Stimulated activated CD8-positive, alpha-beta memory T cell treated with anti-CD3 and anti-CD28 coated beads, Interleukin-7, amount 100 ng/mL, for 1 hour (primary cell): ENCODE measurements at places on chromosomes 11 and 22.

- no peak for DNase-seq
Measured at GRCh38 chr11:62466444-62466843, 47.6 kb downstream of the SCGB1A1 start.

DNA sequence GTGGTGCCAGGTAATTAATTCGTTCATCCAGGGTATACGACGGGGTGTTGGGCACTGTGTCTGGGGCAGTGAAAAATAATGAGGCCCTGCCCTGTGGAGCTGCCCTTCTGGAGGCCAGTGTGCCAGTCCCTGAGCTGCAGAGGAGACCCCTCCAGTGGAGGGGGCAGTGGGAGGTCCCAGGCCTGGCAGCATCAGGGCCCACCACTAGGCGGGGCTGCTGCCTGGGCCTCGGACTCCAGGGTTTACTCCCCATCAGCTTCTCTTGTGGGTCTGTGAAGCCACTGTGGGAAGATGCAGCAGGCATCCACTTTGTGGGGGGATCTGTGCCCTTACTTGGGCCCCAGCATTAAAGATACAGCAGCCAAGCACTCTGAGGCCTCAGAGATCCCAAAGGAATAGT, 17.4 kb upstream of the TMPRSS6 start:
- no peak for DNase-seq

DNA sequence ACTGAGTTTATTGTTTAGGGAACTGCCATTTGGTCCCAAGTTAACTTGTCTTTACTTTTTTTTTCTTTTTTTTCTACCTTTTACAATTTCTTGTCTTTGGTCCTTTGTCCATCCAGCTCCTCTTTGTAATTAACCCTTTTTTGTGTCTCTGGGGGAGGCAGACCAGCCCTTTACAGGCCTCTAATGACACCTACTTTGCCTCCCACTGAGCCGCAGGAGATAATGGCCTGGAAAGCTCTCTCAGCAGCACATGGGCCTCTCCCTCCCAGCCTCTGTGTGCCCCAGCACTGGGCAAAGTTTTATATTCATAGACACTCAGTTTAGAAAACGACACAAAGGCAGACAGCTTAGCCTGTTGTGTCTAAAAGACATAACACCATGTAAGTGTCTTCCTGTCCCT, 480.4 kb downstream of the SOX6 start:
- DNase-seq = no peak

GRCh38 chr11:96318850-96319249, 24.1 kb downstream of the MAML2 start:
- no peak for DNase-seq

GRCh38 chr22:27224485-27225374, 567.3 kb downstream of the MIAT start:
- no peak for DNase-seq

DNA sequence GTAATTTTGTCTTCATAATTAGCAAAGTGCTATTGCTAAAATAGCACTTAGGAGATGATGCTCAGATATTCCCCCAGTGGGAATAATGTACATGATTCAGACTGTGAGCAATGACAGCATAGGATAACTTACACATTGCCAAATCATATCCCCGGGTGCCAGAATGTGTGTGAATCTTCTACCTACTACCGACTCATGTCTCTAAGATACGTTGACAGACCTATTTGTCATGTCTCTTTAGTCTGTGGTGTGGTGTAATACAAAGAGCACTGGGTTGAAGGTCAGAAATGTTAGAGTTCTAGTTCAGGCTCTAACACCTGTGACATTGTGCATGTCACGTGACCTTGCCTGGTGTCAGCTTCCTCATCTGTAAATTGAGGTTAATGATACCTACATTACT, 31.0 kb upstream of the PICALM start:
- DNase-seq = no peak

GRCh38 chr11:48107188-48107704, 109.4 kb upstream of the OR4B1 start:
- DNase-seq = no peak

DNA sequence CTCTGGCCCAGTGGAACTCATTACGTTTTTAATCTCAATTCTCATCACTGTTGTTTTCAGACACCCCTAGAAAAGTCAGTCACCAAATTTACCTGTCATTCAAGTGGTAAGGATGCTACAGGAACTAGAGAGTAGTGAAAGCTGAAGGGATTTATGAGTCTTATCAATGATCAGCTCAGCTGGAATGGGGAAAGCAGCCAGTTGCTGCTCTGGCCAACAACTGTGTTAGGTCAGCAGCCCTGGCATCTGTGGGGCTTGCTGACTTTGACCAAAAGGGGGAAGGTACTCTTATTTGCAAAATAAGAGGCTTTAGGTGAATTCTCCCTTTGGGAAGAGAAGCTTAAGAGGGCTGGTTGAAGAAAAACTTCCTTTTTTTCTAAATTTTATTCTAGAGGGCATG, 76.2 kb upstream of the HORMAD2 start:
- DNase-seq = no peak

GRCh38 chr22:45704648-45705047, 33.0 kb downstream of the ATXN10 start:
- DNase-seq = no peak

DNA sequence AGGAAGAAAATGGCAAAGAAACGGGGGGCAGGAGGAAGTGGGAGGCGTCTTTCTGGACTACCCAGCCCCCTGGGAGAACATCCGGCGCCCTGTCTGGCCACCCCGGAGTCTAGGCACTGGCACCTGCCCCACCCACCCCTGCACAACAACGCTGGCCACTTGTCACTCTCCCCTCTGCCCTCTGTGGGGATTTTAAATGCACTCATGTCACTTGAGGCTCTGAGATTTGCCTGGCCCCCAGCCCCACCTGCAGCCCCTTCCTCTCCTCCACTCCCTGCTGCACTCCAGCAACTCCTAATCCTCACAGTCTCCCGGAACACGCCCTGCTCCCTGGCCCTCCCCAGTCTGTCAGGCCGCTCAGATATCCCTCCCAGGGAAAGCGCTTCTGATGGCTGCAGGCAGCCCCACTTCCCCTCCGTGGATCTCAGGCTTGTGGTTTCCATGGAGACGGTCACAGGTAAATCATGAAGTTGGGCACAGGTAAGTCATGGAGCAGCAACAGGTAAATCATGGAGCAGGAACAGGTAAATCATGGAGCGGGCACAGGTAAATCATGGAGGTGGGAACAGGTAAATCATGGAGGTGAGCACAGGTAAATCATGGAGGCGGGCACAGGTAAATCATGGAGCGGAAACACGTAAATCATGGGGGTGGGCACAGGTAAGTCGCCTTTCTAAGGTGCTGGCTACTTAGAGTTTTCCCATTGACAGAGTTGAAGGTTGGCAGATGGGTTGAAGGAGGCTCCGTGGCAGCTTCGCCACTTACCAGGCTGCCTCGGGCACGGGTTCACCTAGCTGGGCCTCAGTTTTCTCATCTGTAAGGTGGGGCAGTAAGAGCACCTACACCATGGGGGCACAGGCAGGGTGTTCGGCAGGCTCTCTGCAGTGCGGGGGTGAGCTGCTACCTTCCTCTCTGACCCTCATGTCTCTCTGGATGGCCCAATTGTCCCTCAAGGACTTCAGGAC, 79.0 kb upstream of the SHISAL1 start:
- no peak for DNase-seq

DNA sequence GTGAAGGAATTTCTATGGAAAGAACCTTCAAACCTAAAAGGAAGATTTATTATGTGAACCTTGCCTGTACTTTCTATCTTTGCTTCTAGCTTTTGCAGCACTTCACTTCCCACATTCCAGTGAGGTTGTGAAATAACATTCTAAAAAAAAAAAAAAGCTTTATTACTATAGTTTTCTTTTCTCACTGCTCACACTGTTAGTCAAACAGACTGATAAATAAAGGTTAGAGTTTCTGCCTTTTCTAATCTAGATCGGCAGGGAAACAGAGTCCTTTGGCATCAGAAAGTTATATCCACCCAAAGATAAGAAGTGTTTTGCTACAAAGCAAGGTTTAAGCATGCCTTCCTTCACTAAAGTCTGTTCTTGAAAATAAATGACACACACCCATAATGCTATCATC, 2.8 kb downstream of the AAMDC start:
- no peak for DNase-seq

DNA sequence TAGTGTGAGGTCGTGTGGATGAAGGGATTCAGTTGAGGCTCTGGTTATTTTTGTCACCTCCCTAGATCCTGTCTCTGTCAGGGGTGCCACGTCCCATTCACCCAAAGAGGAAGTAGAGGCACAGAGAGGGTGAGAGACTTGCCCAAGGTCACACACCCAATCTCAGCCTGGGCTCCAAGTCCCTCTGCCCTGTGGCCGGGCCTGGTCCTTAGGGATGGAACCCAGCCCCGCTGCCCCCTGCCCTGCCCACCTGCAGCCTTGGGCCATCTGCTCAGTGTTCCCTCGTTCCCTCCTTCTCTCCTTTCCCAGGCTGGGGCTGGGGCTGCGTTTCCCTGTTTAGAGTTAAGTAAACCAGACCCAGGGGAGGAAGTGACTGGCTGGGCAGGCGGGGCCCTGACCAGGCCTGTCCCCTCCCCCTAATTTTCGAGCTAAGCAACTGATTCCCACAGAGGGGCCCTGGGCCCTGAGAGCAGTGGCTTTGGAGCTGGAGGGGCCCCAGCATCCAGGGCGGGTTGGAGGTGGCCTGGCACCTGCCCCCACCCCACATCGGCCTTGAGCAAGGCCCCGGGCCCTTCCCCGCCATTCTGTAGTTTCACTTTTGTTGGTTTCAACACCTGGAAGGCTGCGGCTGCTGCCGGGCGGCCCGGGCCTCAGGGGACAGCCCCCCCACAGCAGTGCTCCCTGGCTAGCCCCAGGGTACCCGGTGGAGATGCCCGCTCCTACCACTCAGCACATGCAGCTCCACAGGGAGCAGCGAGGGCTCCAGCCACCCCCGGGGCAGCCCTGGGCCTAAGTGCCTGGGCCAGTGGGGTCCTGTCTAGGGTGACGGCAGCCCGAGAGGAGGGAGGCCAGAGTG, 1.5 kb downstream of the TCIRG1 start:
- no peak for DNase-seq

- no peak for DNase-seq
Measured at GRCh38 chr11:9604134-9604533, 30.7 kb downstream of the WEE1 start.

GRCh38 chr22:19169947-19170318, 8.6 kb downstream of the SLC25A1 start:
- no peak for DNase-seq

- no peak for DNase-seq
Measured at GRCh38 chr22:42979606-42980005, 35.3 kb downstream of the PACSIN2 start.

DNA sequence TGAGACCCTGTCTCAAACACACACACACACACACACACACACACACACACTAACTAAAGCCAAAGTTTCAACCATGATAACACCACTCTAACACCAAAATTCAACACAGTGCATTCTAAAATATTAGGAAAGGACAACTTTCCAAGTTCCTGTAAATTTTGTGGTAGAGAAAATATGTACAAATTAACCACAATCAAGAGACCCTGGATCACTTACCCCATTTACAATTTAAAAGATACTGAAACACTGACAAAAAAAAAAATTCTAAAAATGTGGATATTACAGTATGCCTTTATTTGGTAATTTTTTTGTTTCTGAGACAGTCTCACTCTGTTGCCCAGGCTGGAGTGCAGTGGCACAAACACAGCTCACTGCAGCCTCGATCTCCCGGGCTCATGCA, 9.7 kb downstream of the MRTFA start:
- no peak for DNase-seq

GRCh38 chr11:12995188-12995587, 13.9 kb upstream of the RASSF10 start:
- no peak for DNase-seq

GRCh38 chr11:123194337-123195187, 486 bp downstream of the CLMP start:
- DNase-seq = no peak

GRCh38 chr11:83063073-83063754, 8.5 kb downstream of the RAB30 start:
- no peak for DNase-seq

DNA sequence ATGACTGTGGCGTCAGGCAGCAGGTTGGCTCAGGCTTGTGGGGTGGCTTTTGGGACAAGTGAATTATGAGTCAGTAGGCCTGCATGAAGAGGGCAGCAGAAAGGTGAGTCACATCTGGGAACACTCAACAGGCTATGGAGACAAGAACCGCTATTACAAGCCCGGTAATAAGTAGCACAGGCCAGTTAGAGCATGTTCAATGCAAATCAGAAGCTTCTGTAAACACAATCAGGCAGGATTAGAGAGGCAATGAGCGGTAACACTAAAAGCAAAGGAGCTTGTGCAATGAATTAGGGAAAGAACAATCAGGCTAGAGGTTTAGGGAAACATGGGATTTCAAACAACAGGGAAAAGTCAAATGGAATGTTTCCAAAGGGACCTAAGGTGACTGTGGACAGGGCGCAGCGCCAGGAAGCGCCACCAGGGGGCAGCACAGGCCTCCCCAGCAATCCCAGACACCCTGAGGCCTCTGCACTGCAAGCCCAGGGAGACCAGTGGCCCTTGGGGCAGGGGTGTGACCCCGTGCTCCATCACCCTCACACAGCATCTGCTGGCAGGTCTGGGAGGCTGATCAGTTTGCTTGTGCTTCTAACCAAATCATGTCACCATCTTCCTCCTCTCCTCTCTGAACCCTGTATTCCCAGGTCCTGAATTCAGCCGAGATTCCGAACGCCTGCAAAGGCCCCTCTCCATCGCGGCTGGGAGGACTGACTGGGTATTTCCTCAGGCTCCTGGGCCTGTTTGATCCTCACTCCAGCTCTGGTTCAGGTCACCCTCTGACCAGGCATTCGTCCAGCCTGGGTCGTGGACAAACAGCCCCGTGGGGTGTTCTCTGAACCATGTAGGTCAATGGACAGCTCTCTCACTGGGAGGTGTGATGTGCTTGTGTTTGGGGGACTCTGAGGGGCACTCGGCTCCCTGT, 50.0 kb downstream of the C11orf58 start:
- peak; percentile 27 for DNase-seq

DNA sequence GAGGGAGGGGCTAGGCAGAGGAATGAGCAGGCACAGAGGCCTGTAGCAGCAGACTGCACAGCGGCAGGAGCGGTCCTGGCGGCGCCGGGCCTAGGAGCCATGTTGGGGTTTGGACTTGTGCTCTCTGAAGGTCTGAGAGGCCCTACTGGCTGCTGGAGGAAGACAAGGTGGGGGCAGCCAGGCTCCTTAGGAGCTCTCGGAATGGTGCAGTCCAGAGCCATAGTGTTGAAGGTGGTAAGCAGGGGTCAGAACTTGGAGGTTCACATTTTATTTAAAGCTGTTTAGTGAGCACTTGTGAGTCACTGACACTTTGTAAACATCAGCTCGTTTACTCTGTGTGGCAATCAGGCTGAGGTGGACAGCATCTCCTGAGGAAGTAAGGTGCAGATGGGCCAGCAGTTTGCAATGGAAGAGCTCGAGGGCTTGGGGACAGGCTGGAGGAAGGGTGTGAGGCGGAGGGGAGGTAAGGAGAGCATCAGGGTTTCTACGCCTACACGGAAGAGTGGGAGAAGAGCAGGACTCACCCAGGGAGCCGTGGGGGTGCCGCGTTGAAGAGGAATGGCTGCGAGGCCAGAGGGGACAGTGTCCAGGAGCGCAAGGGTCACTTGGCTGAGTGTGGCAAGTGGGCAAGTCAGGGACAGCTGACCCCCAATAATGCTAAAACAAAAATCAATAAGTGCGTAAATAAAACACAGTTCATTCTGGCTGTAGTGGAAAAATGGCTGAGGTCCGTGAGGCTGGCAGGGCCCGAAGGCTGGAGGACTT, 10.0 kb upstream of the TMEM191C start:
- DNase-seq = no peak

- no peak for DNase-seq
Measured at GRCh38 chr11:11414996-11415395, 61.9 kb upstream of the CSNK2A3 start.
